Right cardiac atrium (tissue), 5 donors: ENCODE measurements at places on chromosomes 2 and 18.

GRCh38 chr2:76330865-76331264 is 620.1 kb upstream of the GCFC2 start:
- DNase-seq = no peak

- DNase-seq = no peak
These were observed 110.9 kb upstream of the COPS8 start for GRCh38 chr2:236974752-236975151.

- DNase-seq = no peak
These were observed 392.9 kb downstream of the TGIF1 start for GRCh38 chr18:3842844-3843243.

- no peak for DNase-seq
These were observed 178.7 kb downstream of the LCLAT1 start for GRCh38 chr2:30625701-30626100.

GRCh38 chr2:46632349-46632748 is 153.0 kb downstream of the TMEM247 start:
- no peak for DNase-seq

DNA sequence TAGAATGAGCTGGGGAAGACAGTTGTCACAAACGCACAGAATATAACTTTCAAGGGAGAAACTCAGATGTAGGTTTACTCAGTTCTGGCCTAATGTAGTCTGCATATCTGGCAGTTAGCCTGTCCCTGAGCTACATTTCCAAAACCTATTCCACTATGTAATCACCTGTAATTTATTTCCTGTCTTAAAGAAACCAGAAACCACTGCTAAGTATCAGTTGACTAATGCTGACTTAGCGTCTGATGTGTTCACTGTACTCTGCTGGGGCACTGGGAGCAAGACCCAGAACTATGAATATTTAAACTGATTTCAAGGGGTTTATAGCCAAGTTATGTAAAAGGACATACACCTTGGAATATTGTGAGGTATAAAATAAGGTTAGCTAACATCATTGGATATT is 1995.2 kb upstream of the PIK3C3 start:
- no peak for DNase-seq

DNA sequence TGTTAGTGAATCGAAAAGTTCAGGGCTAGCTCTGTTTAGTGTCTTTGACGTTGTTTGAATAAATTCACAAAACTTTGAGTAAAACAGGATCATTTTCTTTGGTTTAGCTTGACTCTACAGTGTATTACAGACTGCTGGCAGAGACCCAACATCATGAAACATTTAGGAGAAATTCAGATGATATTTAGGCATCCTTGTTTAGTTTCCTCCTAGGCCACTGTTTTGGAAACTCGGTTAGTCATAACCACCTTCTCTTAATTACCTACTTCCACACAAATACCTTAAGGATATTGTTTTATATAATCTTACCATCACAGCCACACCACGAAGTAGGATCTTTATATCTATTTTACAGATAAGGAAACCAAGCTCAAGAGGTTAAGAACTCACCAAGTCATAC is 7.8 kb downstream of the LIMS1 start:
- no peak for DNase-seq

DNA sequence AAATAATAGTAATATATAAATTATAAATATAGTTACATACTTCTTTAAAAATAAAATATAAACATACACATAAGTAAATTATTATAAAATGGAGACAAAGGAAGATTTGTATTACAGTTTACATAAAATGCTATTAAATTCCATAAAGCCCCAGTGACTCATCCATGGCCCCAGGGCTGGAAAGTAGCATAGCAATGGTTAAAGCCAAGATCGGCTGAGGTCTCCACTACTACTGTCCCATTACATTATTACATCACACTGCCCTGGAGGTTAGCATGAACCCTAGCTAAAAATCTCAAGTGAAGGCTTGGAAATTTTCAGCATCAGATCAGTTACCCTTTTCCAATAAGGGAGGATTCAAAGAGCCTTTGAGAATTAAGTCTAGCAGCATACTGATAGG is 936.2 kb downstream of the DSC3 start:
- no peak for DNase-seq

DNA sequence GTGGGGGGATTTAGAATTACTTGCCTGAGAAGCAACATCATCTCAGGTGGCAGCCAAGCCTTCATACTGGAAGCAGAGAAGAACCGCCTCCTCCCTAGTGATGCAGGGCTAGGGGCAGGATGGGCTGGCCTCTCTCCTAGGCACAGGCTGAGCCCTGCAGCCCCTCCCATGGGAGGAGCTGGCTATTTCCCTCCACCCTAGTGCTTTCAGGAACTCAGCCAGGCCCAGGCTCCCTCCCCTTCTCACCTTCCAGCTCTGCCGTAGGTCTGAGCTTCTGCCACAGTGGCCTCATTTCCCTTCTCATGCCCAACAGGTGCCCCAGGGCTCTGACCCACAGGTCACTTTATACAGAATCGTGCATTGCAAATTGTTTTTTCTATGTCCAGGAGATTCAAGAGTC is 31.0 kb downstream of the CENPA start:
- DNase-seq = no peak

DNA sequence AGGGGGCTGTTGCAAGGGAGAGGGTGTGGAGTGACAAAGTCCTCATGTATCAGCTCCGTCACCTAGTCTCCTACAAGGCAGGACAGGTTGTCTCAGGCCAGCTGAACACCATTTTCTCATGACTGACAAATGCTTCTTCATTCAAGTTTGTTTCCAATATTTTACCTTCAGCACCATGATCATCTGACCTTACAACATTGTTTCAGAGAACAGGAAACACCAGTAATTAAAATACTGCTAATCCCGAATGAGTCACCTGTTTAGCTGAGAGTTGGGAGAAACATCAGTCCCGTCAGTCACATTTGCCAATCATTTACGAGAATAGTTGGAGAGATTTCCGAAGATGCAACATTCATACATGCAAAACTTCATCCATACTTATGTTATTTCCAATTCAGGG is 25.7 kb upstream of the SP5 start:
- DNase-seq = no peak

DNA sequence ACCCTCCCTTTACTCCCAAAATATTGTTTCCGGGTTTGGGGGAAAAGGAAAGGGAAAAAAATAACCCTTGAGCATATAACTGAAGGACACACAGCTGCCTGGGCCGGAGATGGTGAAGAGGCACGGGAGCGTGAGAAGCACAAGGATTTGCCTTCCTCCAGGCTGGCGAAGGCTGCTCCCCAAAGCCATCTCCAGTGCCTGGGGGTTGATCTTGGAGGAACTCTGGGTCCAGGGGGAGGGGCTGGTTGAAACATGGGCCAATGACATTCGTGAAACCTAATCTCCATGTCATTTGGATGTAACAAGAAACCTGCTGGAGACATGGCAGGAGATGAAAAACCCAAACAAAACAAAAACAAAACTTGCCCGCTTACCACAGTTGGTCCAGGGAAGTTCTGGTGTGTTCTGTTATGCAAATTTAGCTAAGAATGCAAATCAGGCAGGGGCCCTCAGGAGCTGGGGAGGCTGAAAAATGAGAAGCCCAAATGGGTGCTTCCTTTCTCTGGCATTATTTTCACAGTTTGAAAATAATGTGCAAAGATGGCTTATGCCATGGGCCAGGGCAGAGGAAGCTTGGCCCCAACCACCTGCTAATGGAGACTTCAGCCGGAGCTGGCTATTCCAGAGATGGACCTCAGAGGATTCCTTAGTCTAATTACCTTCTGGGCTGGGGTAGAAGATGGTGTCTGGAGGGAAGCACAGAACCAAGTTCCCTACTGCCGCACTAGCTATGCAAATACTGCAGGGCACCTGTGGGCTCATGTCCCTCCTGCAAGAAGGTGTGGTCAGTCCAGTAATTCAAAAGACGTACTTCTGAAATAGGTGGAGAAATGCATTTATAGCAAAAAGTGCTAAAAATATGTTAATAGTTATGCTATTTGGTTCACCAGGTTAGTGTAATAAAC is 180.9 kb downstream of the BCL2 start:
- no peak for DNase-seq

DNA sequence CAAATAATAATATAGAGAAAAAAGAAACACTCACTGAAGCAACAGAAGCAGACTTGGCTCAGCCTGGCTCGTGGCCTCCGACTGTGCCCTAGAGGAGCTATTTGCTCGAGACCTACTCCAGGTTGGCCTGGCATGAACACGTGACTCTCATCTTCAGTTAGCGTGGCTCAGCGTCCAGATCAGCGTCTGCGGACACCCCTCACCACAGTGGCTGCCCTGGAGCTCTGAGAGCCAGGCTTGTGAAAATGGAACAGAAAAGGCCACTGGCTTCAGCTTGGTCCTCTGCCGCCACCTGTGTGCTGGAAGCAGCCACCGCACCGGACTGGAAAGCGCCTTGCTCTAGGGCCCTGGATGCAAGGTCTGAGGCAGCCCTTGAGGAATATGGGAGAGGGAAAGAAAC is 1184.0 kb upstream of the GYPC start:
- DNase-seq = no peak

DNA sequence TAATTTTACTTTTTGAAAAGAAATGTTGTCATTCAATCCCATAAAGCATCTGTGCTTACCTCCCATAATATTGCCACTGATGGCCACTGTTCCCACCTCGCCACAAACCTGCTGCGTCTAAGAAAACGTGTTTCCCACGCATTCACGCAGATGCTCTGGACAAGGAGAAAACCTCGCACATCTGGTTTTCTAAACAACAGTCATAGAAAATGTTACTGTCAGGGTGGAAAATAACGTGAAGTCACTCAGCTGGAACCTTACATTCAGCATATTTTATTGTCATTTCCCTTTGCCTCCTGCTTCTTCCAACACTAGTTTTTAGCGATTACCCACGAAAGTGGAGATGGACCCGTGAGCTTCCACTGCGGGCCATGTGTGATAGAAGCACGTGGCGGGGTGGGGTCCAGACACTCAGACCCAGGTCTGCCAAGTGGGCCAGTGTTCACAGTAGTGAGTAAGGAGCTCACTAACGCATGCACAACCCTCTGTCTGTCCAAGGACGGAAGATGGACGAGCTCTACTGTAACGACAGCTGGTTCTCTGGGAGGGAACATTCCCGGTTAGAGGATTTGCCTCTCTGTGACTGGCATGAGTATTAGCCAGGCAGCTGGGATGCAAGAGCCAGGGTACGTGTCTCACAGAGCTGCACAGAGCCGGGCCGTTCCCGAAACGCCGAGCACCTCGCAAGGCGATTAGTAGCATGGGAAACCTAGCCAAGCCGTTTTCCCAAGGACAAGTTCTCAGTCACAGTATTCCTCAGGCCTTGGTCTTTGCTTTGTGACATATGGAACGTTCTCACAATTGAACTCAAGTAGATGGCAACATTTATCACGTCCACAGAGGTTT is 94.5 kb downstream of the MTCL1 start:
- no peak for DNase-seq

DNA sequence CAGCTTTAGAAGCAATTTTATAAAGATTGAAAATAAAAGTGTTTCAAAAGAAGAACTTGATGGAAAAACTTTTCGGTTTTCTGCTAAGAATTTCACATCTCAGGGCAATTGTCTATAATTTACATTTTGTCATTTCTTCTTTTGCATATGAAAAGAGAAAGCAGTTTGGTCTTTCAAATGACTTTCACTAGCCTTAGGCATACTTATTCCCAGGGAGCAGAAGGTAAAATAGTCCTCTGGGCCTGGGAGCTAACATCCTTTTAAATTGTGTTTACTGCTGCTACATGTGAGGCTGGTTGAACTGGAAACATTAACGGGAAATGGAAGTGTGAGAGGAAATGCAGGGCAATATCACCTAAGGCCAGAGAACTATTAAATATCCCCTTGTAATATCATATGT is 37.1 kb downstream of the MYO3B start:
- no peak for DNase-seq

- DNase-seq = no peak
These were observed 66.5 kb downstream of the COLEC12 start for GRCh38 chr18:433960-434359.

DNA sequence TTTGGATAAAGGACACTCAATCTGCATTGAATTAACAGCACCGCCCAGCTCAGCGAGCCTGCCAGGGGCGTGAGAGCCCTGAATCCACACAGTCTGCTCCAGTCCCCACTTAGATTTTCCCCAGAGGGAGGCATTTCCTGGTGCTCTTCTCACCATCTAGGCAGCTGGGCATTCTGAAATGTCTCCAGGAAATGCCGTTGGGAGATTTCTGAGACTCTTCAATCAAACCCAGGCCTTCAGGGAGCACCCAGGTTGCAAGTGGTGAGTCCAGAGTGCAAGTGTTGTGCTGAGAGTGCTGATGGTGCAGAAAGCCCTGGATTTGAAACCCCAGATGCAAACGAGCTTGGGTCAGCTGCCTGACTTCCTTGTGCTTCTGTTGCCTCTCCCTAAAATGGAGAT is 23.4 kb upstream of the TMEM37 start:
- peak; percentile 62 for DNase-seq

DNA sequence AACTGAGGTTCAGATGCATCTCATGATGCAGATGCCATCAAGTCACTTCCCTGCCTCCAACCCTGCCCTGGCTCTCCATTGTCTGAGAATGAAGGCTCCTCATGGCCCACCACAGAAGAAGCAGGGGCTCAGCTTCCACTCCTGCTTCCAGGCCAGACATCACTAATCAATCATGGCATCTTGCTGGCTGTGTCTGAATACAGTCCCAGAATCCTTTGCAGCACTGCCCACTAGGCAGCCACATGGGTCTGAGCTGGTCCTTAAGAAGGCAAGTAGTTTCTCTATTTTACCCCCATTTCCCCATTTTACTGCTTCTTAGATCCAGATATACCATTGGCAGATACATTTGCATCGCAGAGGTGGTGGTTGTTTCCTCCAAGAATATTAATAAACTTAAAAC is 7.3 kb downstream of the ASPRV1 start:
- DNase-seq = no peak

DNA sequence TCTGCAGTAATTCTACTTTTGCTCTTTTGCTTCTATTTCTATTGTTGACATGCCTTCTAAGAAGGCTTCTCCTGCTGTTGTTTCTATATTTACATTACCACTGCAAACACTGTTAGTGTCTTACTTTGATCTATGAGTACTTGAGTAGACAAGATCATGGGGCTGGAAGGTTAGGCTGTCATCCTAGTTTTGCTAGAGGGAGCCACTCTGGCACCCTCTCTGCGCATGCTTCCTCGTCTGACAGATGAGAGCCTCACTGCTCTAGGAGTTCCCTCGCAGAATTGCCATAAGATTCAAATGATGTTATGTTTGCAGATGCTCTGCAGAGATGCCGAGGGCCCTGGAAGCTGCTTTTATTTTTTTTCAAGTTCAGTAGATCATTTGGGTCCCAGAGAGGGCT is 185.6 kb downstream of the RNF144A start:
- no peak for DNase-seq
